ENCODE measurements at places on chromosomes 12 and 14.
A peak's percentile ranks its signal among the peaks of the same experiment; 100 is the strongest.

- DNase-seq, result no peak
These were observed 260.6 kb downstream of the BCL11B start for GRCh38 chr14:99011385-99011784.

DNA sequence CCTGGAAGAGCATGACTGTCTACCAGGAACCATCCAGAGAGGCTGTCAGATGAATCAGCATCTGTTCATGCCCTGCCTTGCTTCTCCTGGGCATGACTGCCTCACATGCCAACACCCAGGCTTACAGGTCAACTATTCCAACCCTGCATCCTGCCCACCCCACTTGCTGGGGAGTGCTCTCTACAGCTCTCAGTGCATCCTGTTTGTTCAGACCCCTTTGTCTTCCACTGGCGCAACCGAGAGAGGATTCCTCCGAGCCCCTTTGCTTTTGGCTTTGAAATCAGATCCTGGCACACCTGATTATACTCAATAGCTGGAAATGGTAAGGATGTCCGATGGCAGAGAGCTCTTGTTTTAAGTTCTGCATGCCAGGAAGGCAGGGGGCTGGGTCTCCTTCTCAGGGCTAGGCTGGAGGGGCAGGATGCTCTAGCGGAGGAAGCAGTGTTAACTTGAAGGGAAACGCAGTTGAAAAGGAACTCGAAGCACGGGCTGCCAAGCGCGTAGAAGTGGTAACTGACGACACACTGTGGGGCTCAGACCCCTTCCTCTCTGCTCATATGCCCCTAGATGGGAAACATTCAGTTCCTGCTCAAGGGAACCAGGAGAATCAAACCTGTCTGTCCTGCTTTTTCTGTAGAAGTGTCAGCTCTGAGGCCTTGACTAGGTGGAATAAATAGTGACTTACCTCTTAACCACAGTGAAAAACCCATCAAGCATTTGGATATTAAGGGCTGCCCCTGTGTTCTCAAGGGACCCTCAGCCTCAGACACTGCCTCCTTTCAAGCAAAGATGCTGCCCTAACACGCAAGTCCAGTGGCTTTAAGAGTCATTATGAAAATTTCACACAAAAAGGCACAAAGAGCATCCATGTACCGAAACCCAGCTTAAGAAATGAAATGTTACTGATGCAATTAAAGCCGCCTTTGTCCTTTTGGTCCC is 297.5 kb downstream of the ZFP36L1 start:
- peak; percentile 58 for DNase-seq

DNA sequence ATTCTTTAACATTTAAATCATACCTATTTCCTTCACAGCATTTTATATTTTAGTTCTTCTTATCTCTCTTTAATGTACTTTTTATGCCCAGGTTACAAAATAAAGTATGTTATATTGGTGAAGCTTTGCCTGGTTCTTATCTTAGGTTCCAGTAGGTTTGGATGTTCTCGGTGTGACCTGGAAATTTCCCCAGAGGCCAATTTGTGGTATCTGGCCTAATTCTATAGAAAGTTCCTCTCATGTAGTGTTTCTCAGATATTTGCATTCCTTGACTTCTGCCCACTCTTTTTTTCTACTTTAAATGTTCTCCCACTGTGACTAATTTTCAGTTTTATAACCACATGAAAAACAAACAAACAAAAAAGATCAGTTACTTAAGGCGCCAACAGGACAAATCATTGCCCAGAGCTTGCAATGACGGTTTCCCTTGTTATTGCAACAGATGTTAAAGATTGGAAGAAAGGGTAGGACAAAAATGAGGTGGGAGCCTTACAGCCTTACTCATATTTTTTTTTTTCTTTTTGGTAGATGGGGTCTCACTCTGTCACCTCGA is 41.2 kb upstream of the PPM1H start:
- no peak for DNase-seq

- DNase-seq, result peak; percentile 62
These were observed 35.9 kb downstream of the XRCC3 start for GRCh38 chr14:103679351-103679750.

DNA sequence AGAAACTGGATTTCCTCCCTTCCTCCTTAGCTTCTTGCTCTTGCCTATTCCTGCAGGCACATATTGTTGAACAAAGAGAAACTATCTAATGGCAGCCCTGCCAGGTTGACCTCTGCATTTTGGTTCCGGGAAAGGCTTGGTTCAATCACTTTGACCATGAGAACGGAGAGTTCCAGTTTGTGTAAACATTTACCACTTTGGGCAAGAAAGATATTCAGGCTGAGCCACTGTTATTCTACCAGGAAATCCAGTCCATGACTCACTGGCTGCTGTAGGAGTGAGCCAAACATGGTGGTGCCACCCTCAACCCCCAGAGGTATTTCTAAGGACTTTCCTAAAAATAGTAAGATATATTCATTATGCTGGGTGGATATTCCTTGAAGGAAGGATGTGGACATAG is 242.2 kb upstream of the OR4E1 start:
- DNase-seq, result no peak

Measured in natural killer cell (primary cell).